ENCODE measurements at places on chromosomes 7 and 10.

- DNase-seq: no peak
These were observed 97.9 kb downstream of the PTEN start for GRCh38 chr10:87961314-87961713.

DNA sequence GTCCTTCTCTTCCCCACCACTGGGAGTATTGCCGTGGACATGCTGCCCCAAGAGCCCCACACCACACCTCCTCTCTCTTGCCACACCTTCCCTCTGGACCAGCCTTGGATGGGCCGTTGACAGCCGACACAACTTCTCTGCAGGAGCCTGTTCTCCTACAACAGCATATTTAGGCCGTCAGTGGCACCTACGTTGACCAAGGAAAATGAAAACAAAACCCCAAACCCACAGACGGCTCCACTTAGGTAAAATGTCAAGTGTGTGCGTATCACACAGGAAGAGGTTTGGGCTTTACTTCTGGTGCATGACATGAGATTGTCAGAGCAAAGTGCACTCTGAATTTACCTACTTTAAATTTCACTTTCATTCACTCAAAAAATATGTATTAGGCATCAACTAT lies 246.6 kb downstream of the ZMYND11 start:
- DNase-seq: peak; percentile 33

GRCh38 chr10:131577786-131578471 lies 266.4 kb upstream of the TCERG1L start:
- DNase-seq: no peak

DNA sequence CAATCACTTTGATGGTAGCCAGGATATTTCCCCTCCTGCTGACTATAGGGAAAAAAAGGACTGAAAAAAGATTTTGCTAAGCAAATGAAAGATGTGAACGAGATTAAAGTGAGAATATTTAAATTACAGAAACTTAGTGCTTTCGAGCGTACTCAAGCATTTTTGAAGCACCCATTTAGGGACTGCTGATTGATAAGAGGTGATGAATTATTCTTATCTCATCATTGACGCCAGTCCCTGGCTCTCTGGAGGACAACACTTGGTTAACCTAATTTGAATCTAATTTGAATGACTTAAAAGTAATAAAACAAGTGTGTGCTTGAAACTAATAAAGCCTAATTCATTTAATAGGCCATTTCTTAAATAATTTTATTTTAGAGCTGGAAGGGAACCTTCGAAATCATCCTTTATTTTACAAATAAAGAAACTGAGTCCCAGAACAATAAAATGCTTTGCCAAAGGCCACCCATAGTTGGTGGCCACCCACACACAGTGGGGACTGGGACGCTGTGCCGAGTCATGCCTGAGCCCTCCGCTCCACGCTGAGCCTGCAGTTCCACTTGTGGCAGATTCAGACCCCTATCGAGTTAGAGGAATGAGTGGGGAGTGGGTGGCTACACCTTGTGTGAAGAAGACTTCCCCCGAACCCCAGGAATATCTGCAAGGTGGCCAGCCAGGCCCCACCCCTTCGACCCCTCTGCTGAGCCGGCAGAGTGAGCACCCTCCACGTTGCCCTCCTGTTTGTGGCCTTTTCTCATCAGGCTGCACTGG lies 61.1 kb upstream of the SAMD8 start:
- no peak for DNase-seq

- no peak for DNase-seq
These were observed 115.6 kb downstream of the TSPAN12 start for GRCh38 chr7:120742372-120742771.

DNA sequence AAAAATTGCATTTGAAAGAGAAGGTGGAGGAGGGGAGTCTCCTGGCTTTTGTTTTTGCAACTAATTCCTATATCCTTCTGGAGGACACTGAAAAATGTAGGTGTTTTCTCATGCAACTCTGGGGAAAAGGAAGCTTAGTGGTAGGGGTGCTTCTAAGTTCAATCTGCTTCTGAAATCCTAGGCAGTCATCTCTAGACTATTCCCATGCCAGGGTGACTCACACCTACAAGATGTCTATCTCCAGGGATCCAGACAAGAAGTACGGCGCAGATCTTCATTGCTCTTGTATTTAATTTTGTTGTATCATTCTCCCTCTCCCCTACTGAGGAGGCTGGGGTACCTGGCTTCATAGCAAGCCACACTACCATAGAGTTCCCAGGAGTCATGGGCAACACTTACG lies 258.8 kb downstream of the PHF14 start:
- DNase-seq: no peak

DNA sequence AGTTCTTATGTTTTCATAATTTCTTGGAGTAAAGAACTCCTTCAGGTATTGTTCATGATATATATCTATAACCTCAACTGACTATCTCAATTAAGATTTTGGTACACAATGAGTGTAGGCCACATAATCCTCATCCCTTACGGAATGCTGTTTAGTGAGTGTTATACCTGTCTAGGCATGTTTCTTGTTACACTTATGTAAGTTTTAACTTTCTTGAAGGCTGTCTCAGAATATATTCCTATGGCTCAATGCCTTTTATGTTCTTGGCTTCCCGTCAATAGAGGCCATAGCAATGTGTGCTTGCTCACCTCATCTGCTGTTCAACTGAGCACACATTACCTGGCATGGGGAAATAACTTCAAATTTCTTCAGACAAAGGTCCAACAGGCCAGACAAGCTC lies 185.1 kb downstream of the CTTNBP2 start:
- no peak for DNase-seq

DNA sequence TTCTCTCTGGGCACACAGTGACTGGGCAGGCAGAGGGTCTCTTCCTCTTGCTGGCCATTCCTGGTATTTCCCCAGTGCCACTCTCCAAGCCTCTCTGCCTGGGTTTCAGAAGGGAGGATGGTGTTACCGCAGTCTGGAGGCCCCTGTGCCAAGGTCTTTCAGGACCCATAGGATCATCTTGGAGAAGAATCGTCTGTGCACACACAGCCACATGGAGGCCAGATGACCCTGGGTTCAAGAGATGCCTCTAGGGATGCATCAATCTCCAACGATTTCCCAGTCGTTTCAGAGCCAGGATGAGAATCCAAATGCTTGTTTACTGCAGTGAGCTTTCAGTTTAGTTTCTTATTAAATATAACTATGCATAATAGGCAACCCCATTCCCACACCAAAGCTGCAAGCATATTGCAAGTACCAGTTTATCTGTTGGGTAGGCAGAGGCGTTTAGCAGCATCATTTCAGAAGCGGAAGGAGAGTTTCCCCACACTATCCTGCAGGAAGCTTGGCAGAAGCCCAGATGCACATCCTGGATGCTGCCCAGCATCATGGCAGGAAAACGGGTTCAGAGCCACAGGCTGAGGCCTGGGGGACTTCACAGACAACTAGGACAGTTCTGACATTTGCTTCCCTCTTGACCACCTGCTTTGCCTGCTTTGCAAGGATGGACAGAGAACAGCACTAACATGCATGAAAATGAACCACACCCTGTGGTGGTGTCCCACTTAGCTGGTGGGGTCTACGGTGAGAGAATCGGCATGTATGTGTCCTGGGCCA lies 134.7 kb upstream of the FAM20C start:
- DNase-seq: no peak

GRCh38 chr10:29895456-29895855 lies 163.9 kb downstream of the JCAD start:
- no peak for DNase-seq

GRCh38 chr7:74003621-74004020 lies 24.4 kb upstream of the ELN start:
- no peak for DNase-seq

DNA sequence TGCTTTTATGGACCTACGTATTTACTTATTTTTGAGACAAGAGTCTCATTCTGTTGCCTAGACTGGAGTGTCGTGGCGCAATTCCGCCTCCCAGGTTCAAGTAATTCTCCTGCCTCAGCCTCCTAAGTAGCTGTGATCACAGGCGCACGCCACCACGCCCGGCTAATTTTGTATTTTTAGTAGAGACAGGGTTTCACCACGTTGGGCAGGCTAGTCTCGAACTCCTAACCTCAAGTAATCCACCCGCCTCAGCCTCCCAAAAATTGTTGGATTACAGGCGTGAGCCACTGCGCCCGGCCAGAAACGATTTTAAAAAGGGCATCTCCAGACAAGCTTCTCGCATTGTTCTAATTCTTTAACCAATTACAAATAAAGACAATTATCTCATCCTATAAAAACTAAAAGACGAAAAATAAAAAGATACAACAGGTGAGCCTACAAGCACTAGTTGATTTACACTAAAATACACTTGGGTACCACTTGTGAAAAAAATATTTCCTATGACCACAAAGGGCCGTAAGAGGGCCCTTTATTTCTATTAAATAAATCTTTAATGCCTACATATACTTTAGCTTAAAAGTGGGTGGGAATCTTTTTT lies 2.4 kb downstream of the TRA2A start:
- no peak for DNase-seq

Measured in CD4-positive, alpha-beta memory T cell (primary cell).